Astrocyte of the hippocampus (primary cell): ENCODE measurements at places on chromosomes 1 and 21.

- no peak for DNase-seq
Observed at GRCh38 chr1:10662824-10663677, 133.4 kb downstream of the CASZ1 start.

GRCh38 chr1:17118706-17119075 is 560 bp downstream of the PADI2 start:
- no peak for DNase-seq

GRCh38 chr1:59029411-59030167 is 245.7 kb upstream of the JUN start:
- DNase-seq, result no peak

- DNase-seq, result peak; percentile 52
Observed at GRCh38 chr1:69499203-69499803, 68.4 kb upstream of the LRRC7 start.

- peak; percentile 24 for DNase-seq
Observed at GRCh38 chr21:36470294-36470693, 9.6 kb downstream of the CLDN14 start.

GRCh38 chr1:109904105-109904817 is 6.4 kb upstream of the CSF1 start:
- peak; percentile 82 for DNase-seq

- DNase-seq, result peak; percentile 53
Observed at GRCh38 chr1:231626951-231627614, 493 bp downstream of the DISC1 start.

- no peak for DNase-seq
Observed at GRCh38 chr1:115476616-115477015, 138.6 kb upstream of the NGF start.

- DNase-seq, result no peak
Observed at GRCh38 chr1:85599076-85599491, 18.5 kb downstream of the CCN1 start.

DNA sequence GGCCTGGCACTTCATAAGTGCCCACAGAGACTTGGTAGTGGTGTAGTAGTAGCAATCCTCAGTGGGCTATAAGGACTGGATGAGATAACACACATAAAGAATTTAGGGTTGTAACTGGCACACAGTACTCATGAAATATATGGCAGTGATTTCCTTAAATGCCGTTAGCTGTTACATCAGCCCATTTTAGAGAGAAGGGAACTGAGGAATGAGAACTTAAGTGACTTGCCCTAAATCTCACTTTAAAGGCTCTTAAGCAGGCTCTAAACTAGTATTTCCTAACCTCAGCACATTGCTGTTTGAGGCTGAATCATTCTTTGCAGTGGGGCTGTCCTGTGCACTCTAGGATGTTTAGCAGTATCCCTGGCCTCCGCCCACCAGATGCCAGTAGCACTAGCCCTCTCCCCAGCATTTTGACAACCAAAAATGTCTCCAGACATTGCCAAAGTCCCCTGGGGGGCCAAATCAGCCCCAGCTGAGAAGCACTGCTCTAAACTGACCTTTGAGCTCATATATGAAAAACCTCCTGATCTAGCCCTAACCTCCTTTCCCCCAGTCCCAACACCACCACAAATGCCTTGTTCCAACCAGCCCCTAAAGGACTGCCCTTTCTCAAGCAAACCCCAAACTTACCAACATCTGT is 11.6 kb downstream of the CAMK2N1 start:
- DNase-seq, result no peak

DNA sequence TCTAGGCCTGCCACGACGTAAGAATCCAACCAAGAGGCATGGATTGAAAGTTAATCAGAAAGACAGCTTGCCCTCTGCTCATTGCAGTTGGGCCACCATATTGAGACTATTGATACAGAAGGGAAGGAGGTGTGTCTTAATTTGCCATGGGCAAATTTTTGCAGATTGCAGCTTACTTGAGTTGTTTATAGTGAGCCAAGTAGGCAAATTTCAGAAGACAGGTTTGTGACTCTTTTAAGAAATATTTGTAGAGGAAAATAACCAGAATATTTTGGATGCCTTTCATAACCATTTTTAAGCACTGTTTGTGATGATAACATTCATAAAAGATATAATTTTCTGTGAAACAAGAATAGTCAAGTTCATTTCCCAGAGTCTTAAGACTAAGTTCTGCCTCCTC is 74.1 kb downstream of the PRDM2 start:
- no peak for DNase-seq

- DNase-seq, result no peak
Observed at GRCh38 chr1:186873687-186874086, 44.9 kb downstream of the PLA2G4A start.

- peak; percentile 88 for DNase-seq
Observed at GRCh38 chr1:21541835-21542234, 32.6 kb downstream of the ALPL start.

- DNase-seq, result no peak
Observed at GRCh38 chr1:241462391-241462790, 57.2 kb downstream of the FH start.

DNA sequence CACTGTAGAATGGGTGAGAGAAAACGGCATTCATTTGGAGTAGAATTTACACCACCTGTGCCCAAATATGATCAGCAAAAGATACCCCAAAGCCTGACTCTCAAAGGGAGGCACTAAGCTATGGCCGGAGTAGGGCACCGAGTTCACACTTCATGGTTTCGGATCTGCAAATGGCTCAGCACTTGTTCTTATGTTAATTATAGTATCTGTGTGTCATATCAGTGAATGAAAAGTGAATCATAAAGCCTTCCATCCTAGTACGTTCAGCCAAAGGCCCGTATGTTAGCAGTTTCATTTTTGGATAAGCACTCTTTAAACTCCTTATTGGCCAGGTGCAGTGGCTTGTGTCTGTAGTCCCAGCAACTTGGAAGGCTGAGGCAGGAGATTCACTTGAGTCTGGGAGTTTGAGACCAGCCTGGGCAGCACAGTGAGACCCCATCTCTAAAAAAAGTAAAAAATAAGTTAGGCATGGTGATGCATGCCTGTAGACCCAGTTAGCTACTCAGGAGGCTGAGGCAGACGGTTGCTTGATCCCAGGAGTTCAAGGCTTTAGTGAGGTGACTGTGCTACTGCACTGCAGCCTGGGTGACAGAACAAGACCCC is 4.9 kb upstream of the CORT start:
- DNase-seq, result no peak

DNA sequence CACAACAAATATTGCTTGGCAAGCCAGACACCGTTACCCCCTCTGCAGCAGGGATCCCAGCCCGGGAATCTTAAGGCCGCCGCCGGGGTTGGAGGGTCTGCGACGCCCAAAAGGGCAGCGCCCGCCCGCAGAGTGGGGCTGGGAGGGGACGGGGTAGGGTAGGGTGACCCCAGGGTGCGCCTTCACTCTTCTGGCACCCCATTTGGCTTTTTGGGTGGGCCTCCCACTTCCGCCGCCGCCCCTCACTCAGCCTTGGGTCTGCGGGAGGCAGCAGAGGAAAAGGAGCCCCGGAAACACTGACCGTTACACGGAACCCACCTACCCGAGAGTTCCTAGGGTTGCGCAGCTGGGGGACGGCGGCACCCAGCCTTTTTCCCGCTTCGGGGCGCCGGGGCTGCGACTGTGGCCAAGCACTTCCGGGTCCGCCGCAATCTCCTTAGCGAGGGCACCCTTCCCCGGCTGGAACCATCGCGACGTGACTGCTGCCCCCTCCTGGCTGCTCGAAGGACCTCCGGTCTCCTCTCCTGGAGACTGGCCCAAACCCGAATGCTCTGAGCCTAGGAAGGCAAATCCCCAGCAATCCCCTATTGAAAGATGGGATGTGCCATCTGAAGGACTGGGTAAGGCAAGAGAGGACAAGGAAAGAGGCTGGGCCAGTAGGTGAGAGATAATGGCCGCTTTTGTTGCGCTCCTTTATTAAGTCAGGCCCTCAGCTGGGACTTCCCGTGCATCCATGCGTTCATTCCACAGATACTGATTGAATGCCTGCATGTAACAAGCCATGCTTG is at the start of gene PIGC:
TSS of gene PIGC (minus strand) at position 404 of the 788 bp plus-strand sequence. CDS start 1,447 bp downstream, outside the sequence.
- peak; percentile 94 for DNase-seq

- no peak for DNase-seq
Observed at GRCh38 chr21:33283203-33283602, 17.0 kb downstream of the IL10RB start.

- no peak for DNase-seq
Observed at GRCh38 chr1:206736878-206737728, 33.5 kb upstream of the IL19 start.

- no peak for DNase-seq
Observed at GRCh38 chr1:119160409-119160808, 20.0 kb upstream of the WARS2 start.

DNA sequence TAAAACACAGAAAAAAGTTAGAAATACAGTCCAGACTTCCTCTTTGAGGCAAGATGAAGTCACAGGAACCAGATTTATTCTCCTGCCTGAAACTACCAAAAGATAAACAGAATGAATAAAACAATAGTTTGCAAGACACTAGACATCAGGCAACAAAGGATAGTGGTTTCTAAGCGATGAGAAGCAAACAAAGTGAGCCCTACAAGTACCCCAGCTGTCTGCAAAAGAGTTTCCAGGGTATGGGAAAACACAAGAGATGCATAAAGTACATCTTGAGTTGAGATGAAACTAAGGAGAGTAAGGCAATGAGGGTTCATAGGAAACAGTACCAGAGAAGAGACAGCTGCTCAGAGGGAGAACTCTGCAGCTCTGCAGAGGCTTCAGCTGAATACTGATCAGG is 83.3 kb upstream of the COL24A1 start:
- no peak for DNase-seq

DNA sequence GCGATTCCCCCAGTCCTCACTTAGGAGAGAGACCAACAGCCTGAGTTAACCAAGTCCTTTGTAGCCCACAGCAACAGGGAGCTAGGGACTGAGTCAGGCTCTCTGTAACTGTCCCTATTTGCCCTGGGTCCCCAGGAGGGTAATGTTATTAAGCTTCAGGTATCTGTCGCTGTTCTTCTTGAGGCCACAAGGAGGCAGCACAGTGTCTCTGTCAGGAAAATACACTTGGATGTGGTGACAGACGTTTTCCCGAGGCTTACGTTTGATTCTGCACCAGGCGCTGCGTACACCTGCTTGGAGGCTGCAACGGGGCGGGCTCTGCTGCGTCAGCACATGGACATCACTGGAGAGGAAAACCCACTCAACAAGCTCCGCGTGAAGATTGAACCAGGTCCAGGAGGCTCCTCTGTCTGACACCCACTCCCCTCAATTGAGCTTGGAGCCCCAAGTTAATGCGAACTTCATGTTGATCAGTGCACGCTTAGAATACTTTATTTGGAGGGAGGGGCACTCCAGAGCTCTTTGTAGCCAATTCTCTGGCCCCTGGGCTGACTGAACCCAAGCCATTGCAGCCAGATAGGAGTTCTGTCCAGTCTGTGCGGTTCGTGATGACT is 10.7 kb upstream of the ELF3 start:
- DNase-seq, result peak; percentile 69

GRCh38 chr1:75954586-75954985 is 22.4 kb upstream of the ASB17 start:
- DNase-seq, result no peak

GRCh38 chr1:248094884-248095283 is at the start of gene OR2L13:
OR2L13 (plus strand) TSS chr1:248095184; CDS start chr1:248099376, 4,192 bp downstream.
- no peak for DNase-seq

GRCh38 chr21:42048870-42049577 is 22.1 kb upstream of the UMODL1 start:
- DNase-seq, result no peak

GRCh38 chr21:25944082-25944481 is 209.3 kb downstream of the GABPA start:
- DNase-seq, result no peak

DNA sequence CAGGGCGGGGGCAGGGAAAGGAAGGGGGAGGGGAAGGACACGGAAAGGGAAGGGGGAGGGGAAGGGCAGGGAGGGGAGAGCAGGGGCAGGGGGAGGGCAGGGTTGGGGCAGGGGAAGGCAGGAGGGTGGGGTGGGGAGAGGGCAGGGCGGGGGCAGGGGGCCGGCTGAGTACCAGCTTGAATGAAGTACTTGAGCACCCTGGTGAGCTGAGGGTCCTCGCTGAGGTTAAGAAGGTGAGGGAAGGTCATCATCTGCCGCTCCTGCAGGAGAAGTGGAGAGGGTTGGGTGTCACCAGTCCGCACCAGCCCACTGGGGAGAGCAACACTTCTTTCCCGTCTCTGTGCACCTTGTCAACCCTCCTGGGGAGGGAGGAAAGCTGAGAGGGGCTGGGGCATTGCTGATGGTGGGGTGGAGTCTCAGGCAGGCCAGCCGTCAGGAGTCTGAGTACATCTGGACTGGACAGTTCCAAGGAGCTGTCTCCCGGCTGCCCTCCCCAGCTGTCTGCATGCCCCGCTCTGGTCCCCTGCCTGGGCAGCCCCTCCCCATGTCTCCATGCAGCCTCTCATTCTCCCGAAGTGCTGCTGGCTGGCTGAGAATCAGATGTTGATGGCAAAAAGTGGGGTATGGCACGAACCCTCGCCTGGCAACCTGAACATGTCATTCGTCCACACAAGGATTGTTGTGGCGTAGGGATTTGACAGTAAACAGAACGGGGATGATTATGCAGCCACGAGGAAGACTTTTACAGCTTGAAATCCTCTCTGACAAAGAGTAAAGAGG is 70.0 kb downstream of the SCCPDH start:
- no peak for DNase-seq

GRCh38 chr1:184028854-184029623 is 8.5 kb downstream of the COLGALT2 start:
- DNase-seq, result no peak

DNA sequence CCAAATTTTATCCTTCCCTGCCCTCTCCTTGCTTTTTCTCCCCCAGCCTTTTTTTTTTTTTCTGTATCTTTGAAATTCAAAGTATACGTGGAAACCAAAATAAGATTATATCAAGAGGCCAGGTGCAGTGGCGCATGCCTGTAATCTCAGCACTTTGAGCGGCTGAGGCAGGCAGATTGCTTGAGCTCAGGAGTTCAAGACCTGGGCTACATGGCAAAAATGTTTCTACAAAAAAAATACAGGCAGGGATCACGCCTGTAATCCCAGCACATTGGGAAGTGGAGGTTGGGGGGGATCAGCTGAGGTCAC is 6.6 kb upstream of the PRCC start:
- no peak for DNase-seq

DNA sequence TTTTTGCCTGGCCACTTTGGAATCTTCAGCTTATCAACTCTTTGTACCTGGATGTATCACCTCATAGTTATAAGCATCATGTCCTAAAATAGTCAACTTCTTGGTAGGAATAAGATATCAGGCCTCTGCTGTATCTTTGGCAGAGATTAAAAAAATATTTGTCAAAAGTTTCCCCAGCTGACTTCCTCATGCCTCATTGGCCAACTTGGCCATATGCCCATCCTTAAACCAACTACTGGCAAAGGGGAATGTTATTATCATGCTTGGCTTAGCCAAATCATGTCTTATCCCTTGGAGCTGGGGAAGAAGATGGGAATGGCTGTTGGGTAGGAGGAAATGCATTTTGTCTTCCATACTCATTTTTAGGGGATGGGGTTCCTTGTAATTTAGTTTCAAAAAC is 23.4 kb downstream of the NFASC start:
- DNase-seq, result peak; percentile 72

GRCh38 chr1:51019811-51020210 is 49.8 kb downstream of the CDKN2C start:
- no peak for DNase-seq

GRCh38 chr1:178371933-178372388 is 124.8 kb downstream of the CLEC20A start:
- peak; percentile 22 for DNase-seq
